Activated naive CD4-positive, alpha-beta T cell treated with anti-CD3 and anti-CD28 coated beads, Interleukin-2, amount 10 ng/mL, durations not matched to agents 7 days and 5 days (primary cell): ENCODE measurements at places on chromosomes 5 and 9.

DNA sequence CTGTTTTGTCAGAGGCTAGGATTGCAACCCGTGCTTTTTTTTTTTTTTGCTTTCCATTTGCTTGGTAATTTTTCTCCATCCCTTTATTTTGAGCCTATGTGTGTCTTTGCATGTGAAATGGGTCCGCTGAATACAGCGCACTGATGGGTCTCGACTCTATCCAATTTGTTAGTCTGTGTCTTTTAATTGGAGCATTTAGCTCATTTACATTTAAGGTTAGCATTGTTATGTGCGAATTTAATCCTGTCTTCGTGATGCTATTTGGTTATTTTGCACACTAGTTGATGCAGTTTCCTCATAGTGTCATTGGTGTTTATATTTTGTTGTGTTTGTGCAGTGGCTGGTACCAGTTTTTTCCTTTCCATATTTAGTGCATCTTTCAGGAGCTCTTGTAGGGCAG lies 36.2 kb upstream of the TAF11L2 start:
- no peak for DNase-seq

GRCh38 chr5:62779010-62779422 lies 200.4 kb downstream of the LRRC70 start:
- DNase-seq, result no peak

DNA sequence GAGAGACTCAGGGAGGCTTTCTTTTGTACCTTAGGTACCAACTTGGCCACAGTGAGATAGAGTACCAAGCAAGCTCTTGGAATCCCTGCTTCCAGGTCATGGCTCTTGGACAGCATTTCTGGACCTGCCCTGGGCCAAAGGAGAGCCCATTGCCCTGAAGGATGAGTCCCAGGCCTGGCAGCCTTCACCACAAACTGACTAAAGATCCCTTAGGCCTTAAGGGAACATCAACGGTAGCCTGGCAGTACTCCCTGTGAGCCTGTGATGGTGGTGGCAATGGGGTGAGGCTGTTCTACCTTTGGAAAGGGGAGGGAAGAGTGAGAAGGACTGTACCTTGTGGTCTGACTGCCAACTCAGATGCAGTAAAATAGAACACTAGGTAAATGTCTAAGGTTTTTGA lies 334.6 kb downstream of the SPOCK1 start:
- DNase-seq, result no peak

GRCh38 chr9:114787214-114787613 lies 18.6 kb downstream of the TNFSF15 start:
- no peak for DNase-seq

DNA sequence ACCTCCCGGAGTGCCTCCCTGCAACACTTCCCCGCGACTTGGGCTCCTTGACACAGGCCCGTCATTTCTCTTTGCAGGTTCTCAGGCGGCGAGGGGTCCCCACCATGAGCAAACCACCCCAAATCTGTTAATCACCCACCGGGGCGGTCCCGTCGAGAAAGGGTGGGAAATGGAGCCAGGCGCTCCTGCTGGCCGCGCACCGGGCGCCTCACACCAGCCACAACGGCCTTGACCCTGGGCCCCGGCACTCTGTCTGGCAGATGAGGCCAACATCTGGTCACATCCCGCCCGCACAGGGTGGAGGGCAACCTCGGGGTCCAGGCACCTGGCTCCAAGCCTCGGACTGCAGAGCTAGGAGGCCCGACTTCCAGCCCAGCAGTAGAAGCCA lies 776 bp upstream of the TERT start:
- peak; percentile 16 for DNase-seq

GRCh38 chr5:68673106-68673822 lies 420.6 kb upstream of the SLC30A5 start:
- DNase-seq, result no peak

- no peak for DNase-seq
These were observed 151.9 kb downstream of the SPATA31D1 start for GRCh38 chr9:82140471-82140870.

DNA sequence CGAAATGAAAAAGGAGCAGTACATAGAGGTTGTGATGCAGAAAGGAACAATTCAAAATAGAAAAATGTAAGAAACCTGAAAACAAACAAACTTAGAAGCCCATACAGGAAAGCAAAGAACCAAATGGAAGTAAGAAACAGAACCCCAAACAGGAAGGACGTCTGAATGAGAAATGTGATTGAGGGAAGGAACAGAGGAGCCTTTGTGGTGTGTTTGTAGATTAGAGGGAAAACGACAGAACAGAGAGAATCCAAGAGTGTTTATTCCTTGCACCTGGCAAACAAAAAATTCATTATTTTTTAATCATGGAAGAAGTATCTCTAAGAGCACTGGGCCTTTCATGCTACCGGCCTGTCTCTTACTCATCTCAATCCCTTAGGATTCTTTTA lies 67.8 kb upstream of the ZSWIM6 start:
- no peak for DNase-seq
